Karpas-422 (cell line): ENCODE measurements at places on chromosomes 6 and 20. TPM values are rescaled to one million over a fixed set of nuclear protein-coding genes. Genes with fewer than 3 reads are reported as not detected.

DNA sequence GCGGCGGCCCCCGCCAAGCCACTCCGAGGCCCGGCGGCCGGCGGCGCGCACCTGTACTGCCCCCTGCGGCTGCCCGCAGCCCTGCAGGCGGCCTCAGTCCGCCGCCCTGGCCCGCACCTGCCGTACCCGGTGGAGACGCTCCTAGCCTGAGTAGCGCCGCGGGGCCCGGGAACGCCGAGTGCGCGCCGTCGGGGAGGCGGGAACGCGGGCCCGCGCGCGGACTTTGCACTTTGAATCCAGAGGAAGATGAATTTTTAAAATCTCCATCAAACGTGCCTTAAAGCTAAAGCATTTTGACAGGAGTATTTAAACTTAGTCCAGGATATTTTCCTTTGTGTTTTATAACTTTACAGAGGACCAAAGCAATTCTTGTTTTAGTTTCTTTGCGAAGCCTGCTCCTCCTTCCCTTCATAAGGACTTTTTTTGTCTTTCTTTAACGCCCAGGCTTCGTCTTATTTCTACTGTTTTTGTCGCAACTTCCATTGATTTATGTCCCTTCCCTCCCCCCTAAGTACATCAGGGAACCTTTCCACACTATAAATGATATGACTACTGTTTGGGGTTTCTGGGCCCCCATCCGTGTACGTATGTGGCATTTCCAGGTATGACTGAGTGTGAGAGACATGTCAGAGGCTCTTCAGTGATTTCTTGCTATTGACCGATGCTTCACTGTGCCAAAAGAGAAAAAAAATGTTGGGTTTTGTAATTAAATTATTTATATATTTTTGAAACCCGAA, 2.0 kb downstream of the FOXQ1 start:
- no peaks in the 10 kb centered on the region for H3K27me3 ChIP-seq
- H3K4me3 ChIP-seq: no peak overlapping the region
- H3K4me1 ChIP-seq: no peaks in the 10 kb centered on the region
- H3K36me3 ChIP-seq: no peaks in the 10 kb centered on the region
- no peak overlapping the region for H3K27ac ChIP-seq

Gene PRICKLE4
- 0.41 and 2.8 TPM in 2 replicates for total RNA-seq

Gene ESR1
- 4.1 and 5.4 TPM in 2 replicates for total RNA-seq

Gene SLC17A1
- total RNA-seq: not detected in 2 replicates
